Activated CD4-positive, alpha-beta T cell treated with anti-CD3 and anti-CD28 coated beads for 4 hours (primary cell): ENCODE measurements at places on chromosomes 6 and 20.

GRCh38 chr6:150394053-150394898, 25.5 kb downstream of the IYD start:
- no peak for DNase-seq

GRCh38 chr20:51532577-51533191, 9.8 kb downstream of the NFATC2 start:
- no peak for DNase-seq

DNA sequence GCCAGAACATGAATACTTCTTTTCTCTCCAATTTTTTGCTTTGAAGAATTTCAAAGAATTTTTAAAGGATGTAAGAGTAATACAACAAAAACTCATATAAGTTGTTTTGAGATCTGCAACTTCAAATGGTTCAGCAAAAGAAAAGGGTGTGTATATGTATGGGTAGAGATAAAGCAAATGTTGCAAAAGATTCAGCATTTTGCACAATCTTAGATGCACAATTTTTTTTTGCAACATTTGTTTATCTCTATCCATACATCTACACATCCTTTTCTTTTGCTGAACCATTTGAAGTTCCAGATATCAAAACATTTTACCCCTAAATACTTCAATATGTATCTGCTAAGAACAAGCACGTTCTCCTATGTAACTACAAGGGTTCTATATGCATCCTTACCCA, 47.4 kb upstream of the FAM83C start:
- DNase-seq = no peak

GRCh38 chr6:3698021-3698420, 53.5 kb downstream of the PXDC1 start:
- no peak for DNase-seq

GRCh38 chr6:34791164-34791700, 651 bp upstream of the BLTP3A start:
- DNase-seq = peak; percentile 21

GRCh38 chr6:158772851-158773371, 46.3 kb downstream of the EZR start:
- no peak for DNase-seq

- no peak for DNase-seq
Observed at GRCh38 chr6:133227344-133227743, 13.8 kb upstream of the EYA4 start.

DNA sequence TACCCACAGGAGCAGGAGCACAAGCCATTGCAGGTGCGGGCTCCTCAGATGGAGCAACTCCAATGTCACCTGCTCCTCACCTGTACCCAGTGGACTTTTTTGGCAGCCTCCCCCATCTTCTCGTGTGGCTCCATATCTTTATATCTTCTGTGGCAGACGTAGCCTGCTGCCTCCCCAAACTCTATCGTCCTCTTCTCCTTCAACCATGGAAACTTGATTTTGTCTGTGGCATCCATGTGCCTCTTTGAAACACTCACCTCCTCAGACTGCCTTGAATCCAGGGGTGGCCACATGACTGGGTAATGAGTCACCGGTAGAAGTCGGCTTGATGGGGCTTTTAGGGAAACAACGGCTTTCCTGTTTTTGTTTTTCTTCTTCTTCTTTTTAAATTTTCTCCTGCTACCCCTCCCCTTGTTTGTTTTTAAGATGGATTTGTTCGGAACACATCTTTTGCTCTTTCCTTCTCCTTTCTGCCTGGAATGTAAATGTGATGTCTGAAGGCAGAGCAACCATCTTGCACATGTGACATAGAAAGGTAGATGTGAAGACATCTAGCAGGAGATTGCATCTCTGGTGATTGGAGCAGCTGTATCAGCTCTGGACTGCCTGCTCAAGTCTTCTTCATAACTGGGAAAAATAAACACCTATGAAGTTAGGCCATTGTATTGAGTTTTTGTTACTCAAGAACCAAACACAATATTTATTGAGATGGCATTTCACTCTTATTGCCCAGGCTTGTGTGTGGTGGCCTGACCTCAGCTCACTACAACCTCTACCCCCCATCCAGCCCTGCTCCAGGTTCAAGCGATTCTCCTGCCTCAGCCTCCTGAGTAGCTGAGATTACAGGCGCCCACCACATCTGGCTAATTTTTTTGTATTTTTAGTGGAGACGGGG, 69.9 kb upstream of the DDR1 start:
- DNase-seq = peak; percentile 51

- DNase-seq = no peak
Observed at GRCh38 chr6:136086686-136087085, 163.4 kb downstream of the MTFR2 start.

GRCh38 chr6:30816791-30817739, 67.3 kb upstream of the DDR1 start:
- DNase-seq = no peak

- no peak for DNase-seq
Observed at GRCh38 chr6:107230024-107230423, 114.7 kb upstream of the BEND3 start.

- no peak for DNase-seq
Observed at GRCh38 chr20:63051911-63052310, 45.1 kb upstream of the BHLHE23 start.

DNA sequence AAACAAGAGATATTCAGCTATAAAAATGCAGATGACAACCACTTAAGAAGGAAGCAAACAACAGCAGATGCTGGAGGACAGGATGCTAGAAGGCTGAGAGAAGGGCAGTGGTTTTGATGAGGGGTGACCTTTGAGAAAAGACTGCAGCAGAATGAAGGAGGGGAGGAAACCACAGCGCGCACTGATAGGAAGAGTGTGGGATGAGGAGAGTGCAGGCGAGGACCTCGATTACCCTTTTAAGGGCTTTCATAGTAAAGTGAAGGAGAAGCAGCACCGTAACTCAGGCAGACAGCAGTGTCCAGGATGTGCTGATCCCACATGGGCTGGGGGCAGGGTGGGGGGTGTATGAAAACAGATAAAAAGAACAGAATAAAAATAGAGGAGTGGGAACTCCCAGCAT, 19.2 kb downstream of the ZBTB2 start:
- no peak for DNase-seq

DNA sequence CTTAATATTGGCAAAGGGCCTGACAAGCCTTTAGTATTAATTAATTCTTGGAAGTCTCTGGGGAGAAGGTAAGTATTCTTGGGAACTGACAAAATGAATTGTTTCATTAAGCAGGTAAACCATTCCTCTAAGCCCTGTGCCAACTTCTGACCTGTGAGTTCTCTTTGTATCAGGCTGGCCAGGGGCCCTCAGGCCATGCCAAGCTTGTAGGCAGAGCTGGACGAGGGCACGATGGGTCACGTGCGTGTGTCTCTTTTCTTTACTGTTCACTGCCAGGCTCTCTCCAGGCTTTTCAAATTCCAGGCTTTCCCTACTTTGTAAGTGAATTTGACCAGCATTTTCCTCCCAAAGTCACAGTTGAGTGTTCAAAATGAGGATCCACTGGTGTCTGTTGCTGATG, 112.4 kb downstream of the NRN1 start:
- no peak for DNase-seq

DNA sequence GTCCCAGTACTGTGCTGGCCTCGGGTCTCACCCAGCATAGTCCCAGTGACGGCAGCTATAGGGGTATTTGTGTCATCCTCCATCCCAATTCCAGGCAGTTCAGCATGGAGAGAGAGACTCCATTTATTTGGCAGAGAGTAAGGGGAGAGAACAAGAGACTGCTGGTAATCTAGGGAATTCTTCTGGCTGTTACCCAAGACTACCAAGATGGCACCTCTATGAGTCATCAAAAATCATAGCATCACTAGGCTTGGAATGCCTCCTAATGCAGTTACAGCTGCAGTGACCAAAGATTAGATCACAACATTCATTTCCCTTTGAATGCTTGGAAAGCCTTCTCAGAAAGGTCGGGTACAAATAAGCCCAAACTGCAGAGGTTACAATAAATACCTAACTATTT, 660.4 kb upstream of the FLRT3 start:
- no peak for DNase-seq

DNA sequence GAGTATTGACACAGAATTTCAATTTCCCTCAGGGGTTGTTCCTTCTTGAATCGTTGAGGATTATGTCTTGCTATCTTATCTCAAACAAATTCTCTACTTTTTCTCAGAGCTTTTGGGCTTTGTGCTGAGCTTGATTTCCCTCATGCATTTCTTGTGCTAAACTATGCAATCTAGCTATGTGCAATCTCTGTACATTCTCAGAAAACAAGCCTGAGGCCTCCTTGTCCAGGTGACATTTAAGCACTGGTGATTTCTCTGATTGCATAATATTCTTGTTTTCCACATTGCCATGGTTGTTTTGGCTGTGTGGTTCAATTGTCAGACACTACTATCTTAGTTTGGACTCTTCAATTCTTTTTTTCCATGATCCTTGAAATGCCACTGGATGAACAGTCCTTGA, 81.2 kb upstream of the MAN1A1 start:
- DNase-seq = no peak

DNA sequence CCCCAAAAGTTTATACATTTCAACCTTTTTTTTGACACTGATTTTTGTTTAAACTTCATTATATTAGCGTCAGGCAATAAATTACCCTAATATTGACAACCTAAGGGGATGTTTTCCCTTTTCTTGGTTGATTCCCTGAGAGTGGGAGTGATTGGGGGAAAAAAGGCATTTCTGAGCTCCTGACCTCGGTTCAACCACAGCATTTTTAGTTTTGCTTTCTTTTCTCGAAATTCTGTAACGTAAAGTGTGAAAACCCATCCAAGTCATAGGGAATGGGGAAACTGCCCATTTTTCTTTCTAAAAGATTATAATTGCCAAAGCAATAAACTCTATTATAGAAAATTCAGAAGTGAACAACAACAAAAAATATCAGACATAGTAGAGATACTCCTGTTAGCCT, 67.9 kb upstream of the SPACA1 start:
- no peak for DNase-seq

DNA sequence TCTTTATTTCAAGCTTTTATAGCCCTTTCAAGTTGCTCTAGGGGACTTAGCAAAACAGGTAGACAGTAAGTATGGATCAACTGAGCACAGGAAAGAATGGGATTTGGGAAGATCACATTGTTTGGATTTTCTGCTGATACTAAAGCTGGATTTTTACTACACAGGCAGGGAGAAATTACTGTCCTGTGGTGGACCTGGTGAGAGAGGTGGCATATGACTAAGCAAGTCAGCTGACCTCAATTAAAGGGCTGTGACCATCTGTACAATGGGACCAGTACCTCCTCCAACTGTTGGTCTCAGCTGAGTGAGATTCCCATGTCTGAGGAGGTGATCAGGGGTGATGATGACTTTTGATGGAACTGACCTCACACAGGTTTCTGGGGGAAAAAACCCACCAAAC, 28.0 kb downstream of the RREB1 start:
- DNase-seq = no peak

DNA sequence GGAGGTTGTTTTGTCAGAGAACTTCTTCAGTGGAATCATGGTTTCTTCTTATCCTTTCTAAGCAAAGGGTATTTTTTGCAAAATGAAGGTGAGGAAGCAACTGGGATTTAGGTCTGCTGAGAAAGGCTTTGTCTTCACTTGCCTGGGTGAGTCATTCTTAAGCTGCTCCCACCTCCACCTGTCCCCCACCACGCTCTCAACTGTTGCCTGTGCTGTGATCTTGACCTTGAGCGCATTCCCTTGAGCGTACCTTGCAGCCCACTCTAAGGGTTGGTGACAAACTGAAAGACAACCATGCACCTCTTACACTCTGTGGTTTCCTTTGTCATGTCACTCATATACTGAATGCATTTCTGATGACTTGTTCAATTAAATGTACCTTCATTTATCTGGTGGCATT, 641.1 kb downstream of the RNF144B start:
- no peak for DNase-seq

DNA sequence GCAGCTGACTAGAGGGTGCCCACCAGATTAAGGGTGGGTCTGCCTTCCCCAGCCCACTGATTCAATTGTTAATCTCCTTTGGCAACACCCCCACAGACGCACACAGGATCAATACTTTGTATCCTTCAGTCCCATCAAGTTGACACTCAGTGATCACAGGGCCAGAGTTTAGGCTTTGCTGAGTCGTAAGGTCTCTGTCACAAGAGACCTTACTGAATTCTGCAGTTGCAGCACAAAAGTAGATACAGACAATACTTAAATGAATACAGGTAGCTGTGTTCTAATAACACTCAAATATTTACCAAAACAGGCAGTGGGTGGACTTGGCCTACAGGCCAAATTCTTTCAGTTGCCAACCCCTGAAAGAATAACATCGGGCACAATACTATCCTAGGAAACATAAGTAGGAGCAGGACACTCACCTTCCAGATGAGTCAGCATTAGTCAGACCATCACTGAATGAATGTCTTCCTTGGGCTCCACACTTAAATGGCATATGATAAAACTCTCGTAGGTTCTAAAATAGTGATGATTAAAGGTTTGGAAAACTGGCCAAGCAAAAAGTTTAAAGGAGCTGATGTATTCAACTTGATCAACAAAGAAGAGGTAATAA, 190.0 kb downstream of the UBE3D start:
- no peak for DNase-seq

GRCh38 chr20:52410182-52410647, 218.6 kb upstream of the ZFP64 start:
- DNase-seq = peak; percentile 51

DNA sequence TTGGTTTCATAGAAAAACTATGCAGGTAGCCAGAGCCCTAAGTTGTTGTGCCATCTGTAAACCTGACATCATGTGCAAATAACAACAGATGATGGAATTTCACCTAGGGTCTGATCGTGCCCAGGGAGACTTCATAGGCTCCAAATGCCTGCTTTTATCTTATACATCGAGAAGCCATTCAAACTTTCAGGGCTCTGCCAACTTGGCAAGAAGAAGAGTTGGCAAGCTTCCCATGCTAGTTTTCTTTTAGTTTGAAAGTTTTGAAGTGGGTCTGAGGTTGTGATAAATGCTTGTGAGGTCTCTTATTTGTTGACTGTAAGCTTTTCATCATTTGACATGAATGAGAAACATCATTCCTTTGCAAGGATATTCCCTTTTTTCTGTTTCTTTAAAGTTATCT, 175.4 kb upstream of the FLRT3 start:
- DNase-seq = no peak

DNA sequence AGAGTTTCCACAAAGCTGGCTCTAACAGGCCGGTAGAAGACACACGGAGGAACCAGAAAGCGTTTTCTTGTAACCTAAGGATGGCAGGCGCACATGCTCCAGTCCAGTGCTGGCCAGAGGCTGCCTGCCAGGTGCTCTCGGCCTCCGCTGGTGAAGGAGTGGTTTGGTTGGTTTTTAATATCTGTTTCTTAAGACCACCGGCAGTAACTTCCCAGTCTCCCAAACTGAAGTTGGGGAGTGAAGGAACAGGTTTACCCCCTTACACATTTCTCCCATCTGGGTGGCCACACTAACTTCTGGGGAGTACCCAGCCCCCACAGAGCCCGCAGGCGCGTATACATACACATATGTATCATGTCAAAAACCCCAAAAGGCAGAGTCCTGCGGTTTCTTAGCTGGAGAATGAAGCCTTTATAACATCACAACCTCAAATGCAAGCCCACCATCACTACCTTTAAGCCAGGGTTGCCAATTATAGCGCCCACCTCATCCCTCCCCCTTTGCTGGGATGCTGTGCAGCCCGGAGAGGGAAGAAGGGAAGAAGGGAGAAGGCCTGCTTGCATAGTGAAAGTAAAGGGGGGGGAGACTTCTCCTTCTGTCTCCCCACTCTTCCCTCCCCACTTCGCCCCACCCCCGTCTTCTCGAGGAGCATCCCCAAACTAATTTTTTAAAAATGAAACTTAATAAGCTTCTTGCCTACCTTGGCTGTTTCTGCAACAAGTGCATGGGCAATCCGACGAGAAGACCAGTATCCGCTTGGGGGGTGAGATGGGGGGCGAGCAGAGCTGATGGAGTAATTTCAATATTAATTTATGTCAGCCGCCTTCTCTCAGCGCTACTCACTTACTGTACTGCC, 1.0 kb downstream of the TRERF1 start:
- DNase-seq = peak; percentile 22
